ENCODE measurements at places on chromosomes 1 and 21.
A peak's percentile ranks its signal among the peaks of the same experiment; 100 is the strongest.

GRCh38 chr1:68116643-68117235, 66.3 kb upstream of the DIRAS3 start:
- DNase-seq, result no peak

DNA sequence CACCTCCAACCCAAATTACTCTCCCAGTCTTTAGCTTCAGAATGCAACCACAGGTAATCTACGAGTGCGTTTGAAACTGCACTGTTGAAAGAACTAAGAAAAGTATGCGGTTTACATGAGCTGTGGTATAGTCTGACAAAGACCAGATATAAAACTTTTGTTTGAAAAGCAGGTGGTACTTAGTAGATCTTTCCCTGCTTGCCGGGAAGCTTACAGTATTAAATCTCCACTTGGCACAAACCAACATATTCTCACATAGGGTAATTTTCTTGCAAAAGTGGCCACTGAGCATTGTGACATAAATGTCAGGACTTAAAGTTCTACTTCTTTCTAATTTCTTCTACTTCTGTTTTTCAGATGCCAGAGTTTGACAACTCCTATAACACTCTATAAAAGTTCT, 8.4 kb downstream of the RGS2 start:
- no peak for DNase-seq

DNA sequence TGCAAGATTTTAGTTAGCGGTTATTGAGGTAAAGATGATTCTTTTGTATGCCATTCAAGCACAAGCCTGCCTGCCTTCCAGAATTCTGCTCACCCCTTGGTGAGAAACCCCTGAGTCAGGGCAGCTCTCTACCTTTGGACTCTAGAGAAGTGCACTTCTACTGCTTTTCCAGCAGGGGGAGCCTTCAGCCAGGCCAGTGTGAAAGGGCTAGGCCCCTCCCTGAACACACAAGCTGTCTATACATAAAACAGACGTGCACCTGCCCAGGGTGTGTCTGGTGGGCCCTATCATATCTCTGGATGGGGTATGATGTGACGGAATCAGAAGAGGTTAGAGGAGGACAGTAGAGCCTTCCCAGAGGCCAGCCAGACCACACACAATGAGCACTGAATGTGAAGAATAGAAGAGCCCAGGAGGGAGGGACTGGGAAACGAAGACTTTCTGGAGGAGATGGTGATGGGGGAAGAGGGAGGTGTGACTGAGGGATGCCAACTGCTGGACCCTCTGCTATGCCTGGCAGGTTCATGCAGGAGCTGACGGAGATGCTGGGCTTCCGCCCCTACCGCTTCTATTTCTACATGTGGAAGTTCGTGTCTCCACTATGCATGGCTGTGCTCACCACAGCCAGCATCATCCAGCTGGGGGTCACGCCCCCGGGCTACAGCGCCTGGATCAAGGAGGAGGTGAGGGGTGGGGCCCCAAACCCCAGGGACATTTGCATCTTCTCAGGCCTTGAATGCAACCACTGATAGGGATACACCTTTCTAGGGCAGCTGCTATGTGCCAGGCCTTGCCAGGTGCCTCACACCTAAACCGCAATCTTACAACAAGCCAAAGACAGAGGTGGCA, 13.0 kb upstream of the KCNC4 start:
- DNase-seq, result no peak

- DNase-seq, result no peak
Measured at GRCh38 chr21:42553435-42553834, 39.8 kb downstream of the SLC37A1 start.

- no peak for DNase-seq
Measured at GRCh38 chr1:47563201-47563600, 125.4 kb downstream of the FOXD2 start.

- DNase-seq, result peak; percentile 37
Measured at GRCh38 chr1:29259802-29260441, 23.6 kb downstream of the PTPRU start.

DNA sequence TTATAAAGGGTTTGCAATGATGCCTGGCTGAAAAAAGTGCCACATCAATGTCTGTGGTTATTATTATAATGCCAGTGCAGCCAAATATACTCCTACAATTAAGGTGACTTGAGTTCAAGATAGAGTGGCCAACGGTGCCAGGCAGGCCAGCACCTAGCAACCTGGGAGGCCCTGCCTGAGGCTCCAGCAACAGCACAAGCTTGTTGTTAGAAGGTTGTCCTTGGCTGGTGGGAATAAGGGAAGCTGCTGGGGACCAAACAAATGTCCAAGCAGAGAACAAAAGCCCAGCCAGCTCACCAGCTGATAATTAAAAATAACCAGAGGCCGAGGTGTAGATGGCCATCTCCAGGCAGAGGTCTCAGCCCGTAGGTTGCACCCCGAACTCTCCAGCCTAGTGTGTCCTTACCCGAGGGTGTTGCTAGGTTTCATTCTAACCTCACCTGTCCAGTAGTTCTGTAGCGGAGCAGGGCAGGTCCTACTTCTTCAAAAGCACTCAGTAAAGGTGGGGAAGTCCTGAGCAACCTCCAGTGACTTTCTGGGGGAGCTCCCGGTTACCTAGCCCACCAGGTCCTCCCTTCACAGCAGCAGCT, 1.9 kb downstream of the TMPRSS2 start:
- no peak for DNase-seq

DNA sequence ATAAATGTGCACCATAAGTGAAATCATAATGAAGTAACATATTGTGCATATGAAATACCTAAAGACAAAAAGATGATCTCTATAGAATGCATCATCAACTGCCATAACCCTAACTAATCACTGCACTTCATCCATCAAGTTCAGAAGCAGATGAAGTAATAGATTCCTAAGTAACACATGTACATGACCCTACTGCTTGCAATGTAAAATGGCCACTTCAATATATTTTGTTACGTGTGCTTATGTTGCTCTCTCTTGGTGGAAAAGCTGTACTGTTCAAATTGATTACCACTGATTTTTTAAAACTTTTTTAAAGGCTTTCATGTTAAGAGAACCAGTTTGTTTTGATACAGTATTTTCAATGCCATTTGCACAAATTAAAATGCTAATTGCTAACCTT, 141.8 kb downstream of the TTLL7 start:
- DNase-seq, result no peak

GRCh38 chr1:225607355-225607754, 45.6 kb downstream of the ENAH start:
- DNase-seq, result no peak

DNA sequence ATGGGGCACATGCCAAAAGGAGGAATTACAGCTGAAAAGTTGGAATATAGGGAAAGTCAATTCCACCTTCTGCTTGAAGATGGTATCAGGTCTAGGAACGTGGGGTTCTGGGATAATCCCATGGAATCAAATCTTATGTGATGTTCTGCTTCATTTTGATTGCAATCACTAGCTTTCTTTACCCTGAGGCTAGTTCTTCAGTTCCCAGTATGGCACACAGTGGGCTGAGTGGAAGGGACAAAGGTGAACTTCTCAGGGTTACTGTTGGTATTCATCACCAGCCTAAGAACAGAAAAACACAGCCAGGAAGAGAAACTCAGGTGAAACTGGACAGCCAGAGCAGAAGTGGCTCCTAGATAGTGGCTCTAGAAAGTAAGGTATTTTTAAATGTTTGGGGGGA, 117.8 kb downstream of the TNFSF18 start:
- no peak for DNase-seq

GRCh38 chr1:184291701-184292100, 95.1 kb upstream of the C1orf21 start:
- DNase-seq, result no peak

- no peak for DNase-seq
Measured at GRCh38 chr1:48082271-48082962, 85.2 kb upstream of the TRABD2B start.

- DNase-seq, result no peak
Measured at GRCh38 chr1:248622570-248623001, 12.3 kb downstream of the OR2T11 start.

GRCh38 chr1:41777695-41778094, 141.0 kb downstream of the HIVEP3 start:
- DNase-seq, result no peak

DNA sequence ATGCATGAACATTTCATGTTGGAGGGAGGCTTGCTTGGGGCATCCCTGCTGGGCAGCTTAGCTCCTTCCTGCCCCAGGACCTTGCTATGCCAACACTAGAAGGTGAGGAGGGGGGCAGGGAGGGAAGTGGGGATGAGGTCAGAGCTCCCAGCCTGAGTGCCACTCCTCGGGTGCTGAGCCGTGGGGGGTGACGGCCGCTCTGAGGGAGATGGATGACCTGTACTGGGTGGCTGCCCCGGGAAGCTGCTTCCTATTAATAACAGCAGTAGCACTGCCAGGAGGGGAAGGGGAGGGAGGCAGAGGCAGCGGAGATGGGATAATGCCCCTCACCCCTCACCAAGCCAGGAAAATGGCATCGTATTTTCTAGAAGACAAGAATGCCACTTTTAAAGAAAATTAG, 60.6 kb downstream of the UBIAD1 start:
- no peak for DNase-seq

DNA sequence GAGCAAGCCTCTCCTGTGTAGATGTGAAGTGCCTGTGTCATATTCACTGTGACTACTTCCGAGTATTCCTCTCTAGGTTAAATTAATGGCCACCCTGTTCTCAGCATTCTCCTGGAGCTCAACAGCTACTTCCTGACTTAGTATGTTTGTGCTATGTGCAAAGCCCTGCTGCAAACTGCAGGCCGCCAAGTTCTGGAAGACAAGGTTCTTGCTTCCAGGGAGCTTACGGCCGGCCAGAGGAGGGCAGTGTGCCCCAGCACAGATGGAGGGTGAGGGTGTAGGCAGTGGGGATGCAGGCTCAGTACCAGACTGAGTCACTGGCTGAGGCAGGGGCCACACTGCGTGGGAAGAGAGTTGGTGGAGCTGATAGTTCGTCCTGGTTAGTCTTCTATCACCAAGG, 43.2 kb downstream of the ELK4 start:
- DNase-seq, result no peak

GRCh38 chr1:26112407-26112775, 767 bp downstream of the PDIK1L start:
- no peak for DNase-seq

- no peak for DNase-seq
Measured at GRCh38 chr1:111880881-111881837, 108.3 kb downstream of the KCND3 start.

GRCh38 chr1:34262023-34262853, 85.5 kb downstream of the C1orf94 start:
- DNase-seq, result no peak
